ENCODE measurements at places on chromosomes 6 and 20. TPM values are rescaled to one million over a fixed set of nuclear protein-coding genes. Genes with fewer than 3 reads are reported as not detected.

EGFL8 gene
- total RNA-seq = 1.4 TPM

RAET1L gene
- total RNA-seq = not detected

NT5E gene
- 0.47 TPM for total RNA-seq

ID4 gene
- 0.55 TPM for total RNA-seq

LAMP5 gene
- not detected for total RNA-seq

GRCh38 chr6:90159452-90159851, 137.2 kb downstream of the BACH2 start:
- DNase-seq = no peak

DNA sequence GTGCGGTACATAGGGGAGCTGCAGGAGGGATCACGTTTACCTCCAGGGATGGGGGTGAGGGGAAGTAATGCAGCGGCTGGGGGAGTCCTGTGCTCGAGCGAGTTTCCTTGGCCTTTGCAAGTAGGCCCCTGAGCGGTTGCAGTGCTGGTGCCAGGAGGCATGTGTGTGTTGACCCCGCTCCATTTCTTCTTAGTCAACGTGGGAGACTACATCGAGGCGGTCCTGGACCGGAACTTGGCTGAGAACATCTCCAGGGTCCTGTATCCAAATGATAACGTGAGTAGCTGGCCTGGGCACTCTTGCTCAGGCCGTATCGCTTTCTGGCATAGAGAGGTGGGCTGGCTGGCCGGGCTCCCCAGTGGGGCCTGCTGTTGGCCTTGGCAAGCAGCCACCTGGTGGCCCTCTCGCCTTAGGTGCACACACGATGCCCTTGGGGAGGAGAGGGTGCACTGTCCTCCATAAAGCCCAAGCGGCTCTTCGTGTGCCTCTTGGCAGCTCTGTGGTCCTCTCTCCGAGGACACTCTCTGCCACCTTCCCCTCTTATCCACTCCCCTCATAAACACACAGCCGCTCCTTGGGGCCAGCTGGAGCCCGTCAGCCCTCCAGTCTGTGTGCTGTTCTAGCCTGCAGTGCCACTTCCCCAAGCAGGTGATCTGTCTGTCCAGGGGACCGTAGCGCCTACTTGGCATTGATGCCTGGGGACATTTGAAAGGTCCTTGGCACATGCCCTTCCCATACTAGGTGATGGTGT, 29.3 kb downstream of the PYGB start:
- DNase-seq = no peak

GRCh38 chr6:37866590-37867507, 47.3 kb downstream of the ZFAND3 start:
- no peak for DNase-seq

GRCh38 chr20:2118783-2119182, 17.2 kb downstream of the STK35 start:
- no peak for DNase-seq

DNA sequence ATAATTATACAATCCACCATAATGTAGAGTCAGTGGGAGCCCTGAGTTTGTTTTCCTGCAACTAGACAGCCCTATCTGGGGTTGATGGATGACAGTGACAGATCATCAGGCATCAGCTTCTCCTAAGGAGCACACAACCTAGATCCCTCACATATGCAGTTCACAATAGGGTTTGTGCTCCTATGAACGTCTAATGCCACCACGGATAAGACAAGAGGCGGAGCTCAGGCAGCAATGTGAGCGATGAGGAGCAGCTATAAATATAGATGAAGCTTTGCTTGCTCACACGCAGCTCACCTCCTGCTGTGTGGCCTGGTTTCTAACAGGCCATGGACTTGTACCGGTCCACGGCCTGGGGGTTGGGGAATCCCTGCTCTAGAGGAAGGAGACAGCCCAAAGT, 25.9 kb downstream of the EDEM2 start:
- DNase-seq = no peak
